ENCODE measurements at places on chromosomes 7 and 10.

DNA sequence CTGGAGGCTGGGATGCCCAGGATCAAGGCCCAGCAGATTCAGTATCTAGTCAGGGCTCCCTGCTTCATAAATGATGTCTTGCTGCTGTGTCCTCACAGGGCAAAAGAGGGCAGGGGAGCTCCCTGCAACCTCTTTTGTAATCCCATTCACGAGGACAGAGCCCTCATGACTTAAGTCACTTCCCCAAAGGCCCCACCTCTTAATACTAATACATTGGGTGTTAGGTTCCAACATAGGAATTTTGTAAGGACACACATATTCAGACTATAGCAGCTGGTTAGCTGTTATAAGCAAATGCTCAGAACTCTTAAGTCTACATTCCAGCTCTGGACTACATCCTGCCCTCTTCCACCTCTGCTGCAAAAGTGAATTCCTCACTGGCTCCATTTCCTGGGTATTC lies 63.0 kb downstream of the VOPP1 start:
- DNase-seq: no peak

DNA sequence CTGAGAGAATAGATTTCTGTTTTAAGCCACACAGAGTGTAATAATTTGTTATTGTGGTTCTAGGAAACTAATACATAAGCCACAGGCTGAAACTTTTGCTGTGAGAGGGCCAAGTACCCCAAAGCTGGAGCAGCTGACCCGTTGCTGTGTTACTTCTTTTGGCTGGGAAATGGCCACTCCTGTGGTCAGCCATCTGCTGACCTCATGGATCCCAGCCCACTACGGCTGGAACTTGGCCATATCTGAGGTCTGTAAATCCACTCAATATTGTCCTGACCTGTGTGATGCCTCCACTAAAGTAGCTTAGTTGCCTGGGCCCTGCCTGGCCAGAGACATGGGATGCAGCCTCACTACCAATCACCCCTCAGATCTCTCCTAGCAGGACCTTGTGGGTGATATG lies 17.4 kb upstream of the LOXL4 start:
- no peak for DNase-seq

GRCh38 chr7:105876964-105877601 lies 684 bp upstream of the ATXN7L1 start:
- DNase-seq: no peak

DNA sequence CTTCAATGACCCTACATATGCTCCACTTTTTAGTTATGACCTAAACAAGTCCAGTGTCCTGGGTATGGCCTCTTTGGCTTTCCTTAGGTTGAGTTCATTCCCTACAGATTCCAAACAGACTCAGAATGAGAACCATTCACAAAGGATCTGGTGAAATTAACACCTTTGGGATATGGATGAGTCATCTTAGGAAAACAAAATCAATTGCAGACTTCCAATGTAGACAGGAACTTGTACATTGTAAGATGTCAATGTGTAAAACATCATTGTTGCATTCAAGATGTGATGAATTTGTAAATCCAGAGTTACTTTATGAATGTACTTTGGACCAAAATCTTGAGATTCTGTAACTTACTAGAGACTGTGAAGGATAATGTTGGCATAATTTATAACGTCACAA lies 43.4 kb upstream of the HECTD2 start:
- DNase-seq: no peak

DNA sequence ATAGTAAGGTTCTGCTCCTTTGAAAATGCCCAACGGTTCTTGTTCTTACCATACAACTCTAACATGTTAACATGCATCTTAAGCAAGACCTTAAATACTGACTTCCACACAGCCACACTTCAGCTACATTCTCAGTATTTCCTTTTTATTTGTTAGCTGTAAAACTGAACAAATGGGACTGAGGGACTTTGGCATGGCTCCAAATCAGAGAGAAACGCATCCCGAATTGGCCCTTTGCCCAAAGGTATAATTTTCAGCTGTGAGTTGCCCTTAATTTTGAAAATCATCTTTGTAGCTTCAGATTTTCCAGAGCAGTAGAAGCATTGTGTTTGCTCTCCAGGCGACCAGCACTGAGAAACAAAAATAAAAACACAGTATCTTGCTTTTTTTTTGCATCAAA lies 56.4 kb downstream of the NEUROD6 start:
- no peak for DNase-seq

DNA sequence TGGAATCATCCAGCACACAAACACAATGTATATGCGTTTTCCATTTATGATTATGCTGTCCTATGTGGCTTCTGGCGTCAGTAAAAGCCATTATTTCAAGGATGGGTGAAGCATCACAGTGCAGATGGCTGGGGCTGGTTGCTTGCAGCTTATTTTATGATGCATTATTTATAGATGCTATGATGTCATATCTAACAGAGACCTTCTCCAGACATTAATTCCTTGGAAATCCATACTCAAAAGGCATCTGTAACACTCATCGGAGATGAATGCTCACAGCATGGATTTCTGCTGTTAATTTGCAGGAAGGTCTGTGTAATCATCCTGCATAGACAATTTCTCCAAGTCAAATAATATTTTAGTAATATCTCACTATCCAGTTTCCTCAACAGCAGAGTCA lies 7.2 kb downstream of the RGS10 start:
- no peak for DNase-seq

- no peak for DNase-seq
Observed at GRCh38 chr10:14585287-14586193, 189.2 kb downstream of the FAM107B start.

DNA sequence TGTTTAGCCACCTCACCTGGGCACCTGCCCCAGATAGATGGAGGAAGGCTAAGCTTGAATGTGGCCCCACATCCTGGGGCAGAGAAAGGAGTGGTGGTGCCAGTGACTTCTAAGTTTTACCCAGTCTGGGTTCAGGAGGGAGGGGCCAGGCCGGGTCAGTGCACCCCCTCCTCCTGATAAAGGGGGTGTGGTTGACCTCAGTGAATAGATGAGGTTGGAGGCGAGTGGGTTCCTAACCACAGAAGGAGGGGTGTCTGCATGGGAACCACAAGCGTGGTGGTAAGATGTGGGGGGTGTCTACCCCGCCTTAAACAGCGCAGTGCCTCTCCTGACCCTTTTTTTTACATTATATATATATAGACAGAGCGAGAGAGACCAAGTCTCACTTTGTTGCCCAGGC lies 105.3 kb upstream of the KCTD7 start:
- no peak for DNase-seq

- peak; percentile 31 for DNase-seq
Observed at GRCh38 chr10:89207181-89207800, at the start of gene CH25H. CH25H (minus strand) TSS chr10:89207317; CDS start chr10:89207292, 25 bp downstream.

- no peak for DNase-seq
Observed at GRCh38 chr10:108957681-108958080, 965.6 kb downstream of the XPNPEP1 start.

All from stimulated activated CD8-positive, alpha-beta memory T cell treated with anti-CD3 and anti-CD28 coated beads, Interleukin-7, amount 100 ng/mL, for 4 hours (primary cell).